G401 (cell line): ENCODE measurements at places on chromosomes 3 and 15.

- DNase-seq = no peak
Observed at GRCh38 chr3:177468331-177468730, 271.0 kb upstream of the TBL1XR1 start.

DNA sequence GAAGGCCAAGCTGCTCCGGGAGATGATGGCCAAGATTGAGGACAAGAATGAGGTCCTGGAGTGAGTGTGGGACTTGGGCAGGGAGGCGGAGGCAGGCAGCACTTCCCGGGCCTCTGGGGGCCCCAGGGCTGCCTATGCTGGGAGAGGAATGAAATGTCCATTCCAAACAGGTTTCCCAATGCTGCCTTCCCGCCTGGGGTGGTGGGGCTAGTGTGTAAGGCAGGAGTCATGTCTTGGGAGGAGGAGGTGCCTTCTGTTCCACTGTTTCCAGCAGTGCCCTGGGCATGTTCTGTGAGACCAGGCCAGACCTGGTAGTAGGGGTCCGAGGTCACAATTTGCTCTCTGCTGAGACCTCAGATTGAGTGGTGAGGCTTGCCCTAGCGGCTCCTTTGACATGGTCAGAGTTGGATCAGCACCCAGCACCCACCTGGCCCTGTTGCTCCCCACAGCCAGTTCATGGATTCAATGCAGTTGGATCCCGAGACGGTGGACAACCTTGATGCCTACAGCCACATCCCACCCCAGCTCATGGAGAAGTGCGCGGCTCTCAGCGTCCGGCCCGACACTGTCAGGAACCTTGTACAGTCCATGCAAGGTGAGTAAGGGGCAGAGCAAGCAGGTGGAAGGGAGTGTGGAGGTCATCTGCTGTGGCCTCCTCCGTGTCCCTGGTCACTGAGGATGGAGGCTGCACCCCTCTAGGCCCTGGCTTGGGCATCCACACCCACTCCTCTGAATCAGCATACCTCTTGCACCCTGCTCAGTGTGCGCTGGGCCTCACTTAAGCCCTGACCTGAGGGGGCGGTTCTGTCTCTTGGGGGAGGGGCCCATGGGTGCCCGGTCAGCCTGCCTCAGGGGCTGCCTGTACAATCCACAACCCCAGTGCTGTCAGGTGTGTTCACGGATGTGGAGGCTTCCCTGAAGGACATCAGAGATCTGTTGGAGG lies 27.3 kb downstream of the PTPN23 start:
- DNase-seq = no peak

- no peak for DNase-seq
Observed at GRCh38 chr3:24829011-24829581, 334.4 kb upstream of the THRB start.

DNA sequence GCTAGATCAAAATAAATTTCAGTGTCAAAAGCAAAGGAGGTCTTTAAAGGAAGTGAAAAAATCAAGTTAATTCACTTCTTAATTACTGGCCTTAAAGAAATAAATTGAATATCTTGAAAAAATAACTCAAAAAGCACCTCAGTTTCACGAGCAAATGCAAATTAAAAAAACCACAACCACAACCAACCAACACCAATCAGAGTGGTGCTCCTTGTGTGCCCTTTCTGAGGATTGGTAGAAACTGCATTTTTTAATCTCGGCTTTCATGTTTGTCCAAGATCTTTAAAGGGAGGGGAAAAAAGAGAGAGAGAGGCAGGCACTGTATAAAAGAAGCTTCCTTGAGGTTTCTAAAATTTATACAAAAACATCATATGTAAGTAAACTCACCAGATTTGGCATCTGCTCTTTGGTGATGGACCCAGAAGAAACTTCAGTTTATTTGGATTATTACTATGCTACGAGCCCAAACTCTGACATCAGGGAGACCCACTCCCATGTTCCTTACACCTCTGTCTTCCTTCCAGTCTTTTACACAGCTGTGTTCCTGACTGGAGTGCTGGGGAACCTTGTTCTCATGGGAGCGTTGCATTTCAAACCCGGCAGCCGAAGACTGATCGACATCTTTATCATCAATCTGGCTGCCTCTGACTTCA lies at the start of gene GPR15:
TSS of gene GPR15 (plus strand) at position 357 of the 653 bp plus-strand sequence. CDS start at position 413, 56 bp downstream.
- no peak for DNase-seq

GRCh38 chr15:71282076-71282475 lies 166.8 kb downstream of the THSD4 start:
- no peak for DNase-seq

DNA sequence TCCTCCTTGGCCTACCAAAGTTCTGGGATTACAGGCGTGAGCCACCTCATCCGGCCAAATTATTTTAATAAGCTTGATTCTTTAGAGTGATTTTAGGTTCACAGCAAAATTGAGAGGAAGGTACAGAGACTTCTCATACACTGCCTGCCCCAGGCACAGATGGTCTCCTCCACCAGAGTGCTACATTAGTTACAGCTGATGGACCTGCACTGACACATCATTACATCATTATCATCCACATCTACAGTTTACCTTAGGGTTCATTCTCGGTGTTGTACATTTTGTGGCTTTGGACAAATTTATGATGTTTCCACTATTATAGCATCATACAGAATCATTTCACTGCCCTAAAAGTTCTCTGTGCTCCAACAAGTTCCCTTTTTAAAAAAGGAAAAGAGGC lies 4.4 kb upstream of the VPS8 start:
- DNase-seq = peak; percentile 73
